ENCODE measurements at places on chromosomes 1 and 21. TPM values are rescaled to one million over a fixed set of nuclear protein-coding genes. Genes with fewer than 3 reads are reported as not detected.

DNA sequence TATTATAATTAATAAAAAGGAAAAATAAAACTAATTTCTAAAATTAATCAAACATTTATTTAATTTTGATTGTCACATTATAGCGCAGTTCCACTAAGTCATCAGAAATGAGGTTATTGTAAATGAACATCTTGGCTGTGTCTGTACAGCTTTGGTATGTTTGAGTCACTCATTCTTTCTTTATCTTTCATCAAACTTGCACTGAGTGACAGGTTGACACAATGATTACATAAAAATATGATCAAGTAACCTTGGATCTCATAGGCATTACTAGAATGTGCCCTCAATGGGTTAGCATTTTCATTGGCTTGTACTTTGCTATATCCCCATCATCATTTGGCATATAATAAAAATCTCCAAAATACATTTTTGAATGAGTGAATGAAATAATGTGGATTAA lies 1353.2 kb upstream of the ADGRL2 start:
- no peak overlapping the region for H3K27ac ChIP-seq
- no peak for DNase-seq
- no peaks in the 10 kb centered on the region for H3K4me1 ChIP-seq
- no peak overlapping the region for H3K4me3 ChIP-seq
- no peaks in the 10 kb centered on the region for H3K36me3 ChIP-seq

DNA sequence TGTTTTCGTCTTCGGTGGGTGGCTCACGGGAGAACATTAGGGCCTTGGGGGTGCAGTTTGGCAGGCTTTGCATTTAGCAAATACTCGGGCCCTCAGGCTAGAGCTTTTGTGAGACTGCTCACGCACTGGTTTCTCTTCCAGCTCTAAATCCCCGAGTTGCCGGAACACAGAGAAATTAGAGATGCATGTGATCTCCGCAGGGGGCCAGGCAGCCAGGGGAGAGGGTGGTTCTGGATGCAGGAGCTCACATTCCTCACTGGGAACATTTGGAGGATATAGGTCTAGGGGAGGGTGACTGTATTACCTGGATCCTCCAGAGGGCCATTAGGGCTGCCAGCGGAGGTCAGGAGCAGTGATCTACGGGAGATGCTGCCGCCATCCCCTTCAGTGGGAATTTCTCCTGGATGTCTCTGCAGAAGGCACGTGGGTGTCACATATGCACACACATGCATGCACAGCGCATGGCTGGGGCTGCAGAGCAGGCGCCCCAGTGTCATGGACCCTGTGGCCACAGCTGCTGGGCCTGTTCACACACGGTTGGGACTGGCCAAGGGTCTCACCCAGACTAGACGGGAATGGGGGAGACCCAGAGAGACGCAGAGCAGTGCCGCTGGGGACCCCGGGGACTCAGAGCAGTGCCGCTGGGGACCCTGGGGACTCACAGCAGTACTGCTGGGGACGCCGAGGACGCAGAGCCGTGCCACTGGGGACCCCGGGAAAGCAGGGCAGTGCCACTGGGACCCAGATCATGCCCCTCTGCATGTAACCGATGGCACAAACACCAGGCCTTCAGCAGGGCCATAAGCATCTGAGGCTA lies 258.7 kb downstream of the CAMTA1 start:
- no peaks in the 10 kb centered on the region for H3K36me3 ChIP-seq
- H3K4me1 ChIP-seq = no peaks in the 10 kb centered on the region
- H3K27me3 ChIP-seq = no peaks in the 10 kb centered on the region
- H3K4me3 ChIP-seq = no peak overlapping the region
- no peak for DNase-seq
- no peak overlapping the region for H3K27ac ChIP-seq

DNA sequence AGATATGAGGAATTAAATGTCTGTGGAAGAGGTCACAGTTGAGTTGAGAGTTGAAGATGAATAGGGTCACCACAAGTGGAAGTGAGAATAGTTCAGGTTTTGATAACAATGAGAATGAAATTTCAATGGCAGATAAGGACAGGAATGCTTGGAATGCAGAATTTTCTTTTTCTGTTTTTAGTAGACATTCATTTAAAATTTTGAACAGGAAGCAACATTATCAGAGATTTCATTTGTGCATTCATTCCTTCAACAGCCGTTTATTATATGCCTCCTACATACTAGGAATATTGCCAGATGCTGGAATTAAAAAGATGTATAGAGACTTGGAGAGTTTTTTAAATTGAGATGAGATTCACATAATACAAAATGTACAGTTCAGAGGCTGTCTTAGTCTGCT lies 126.8 kb downstream of the ITSN1 start:
- no peak for DNase-seq
- no peak overlapping the region for H3K27ac ChIP-seq
- no peaks in the 10 kb centered on the region for H3K36me3 ChIP-seq
- H3K4me3 ChIP-seq = no peak overlapping the region
- no peaks in the 10 kb centered on the region for H3K4me1 ChIP-seq
- no peaks in the 10 kb centered on the region for H3K27me3 ChIP-seq

- DNase-seq = peak; percentile 18
- H3K27ac ChIP-seq = no peak overlapping the region
- no peaks in the 10 kb centered on the region for H3K4me1 ChIP-seq
- H3K27me3 ChIP-seq = no peaks in the 10 kb centered on the region
- H3K4me3 ChIP-seq = no peak overlapping the region
These were observed 195.9 kb downstream of the TOMM20 start for GRCh38 chr1:234932511-234933430.

DNA sequence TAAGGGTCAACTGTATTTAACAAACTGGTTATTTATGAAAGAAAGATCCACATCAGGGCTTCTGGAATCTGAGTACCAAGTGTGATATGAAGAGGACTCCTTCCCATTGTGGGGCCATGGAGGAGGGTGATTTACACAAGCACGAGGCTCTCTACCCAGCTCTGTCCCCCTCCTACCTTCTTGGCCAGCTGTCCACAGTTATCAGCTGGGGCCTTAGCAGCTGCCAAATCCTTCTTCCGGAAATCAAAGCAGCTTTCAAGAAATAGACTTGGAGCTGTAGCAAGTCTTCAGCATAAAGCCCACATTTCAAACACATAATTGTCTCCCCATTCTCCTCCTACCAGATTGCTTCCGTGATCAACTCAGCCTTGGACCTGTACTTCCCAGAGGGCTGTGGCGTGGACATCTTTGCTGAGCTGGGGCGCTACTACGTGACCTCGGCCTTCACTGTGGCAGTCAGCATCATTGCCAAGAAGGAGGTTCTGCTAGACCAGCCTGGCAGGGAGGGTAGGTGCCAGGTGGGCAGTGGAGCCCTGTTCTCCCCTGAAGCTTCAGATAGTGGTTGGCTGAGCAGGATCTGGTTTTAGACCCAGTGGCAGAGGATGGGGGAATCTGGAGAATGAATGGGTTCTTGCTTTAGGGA lies 15.5 kb downstream of the AZIN2 start:
- H3K4me1 ChIP-seq = no peaks in the 10 kb centered on the region
- DNase-seq = no peak
- no peak overlapping the region for H3K4me3 ChIP-seq
- no peak overlapping the region for H3K27ac ChIP-seq
- no peaks in the 10 kb centered on the region for H3K36me3 ChIP-seq

DNA sequence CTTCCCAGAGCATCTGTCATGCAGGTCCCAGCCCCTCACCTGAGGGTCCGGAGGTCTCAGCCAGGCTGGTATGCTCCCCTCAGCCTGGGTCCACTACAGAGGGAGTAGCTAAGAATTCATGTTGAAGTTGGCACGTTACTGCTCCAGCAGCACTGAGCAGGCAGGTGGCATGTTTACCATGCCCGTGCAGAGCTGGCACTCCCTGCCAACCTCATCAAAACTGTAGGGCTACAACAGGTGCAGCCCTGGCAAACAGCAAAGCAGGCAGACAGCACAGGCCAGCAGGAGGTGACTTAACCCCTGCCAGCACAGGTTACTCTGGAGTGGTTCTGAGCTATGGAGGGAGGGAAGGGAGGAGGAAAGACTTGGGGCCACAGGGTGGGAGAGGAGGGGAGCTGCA lies 46.4 kb downstream of the NUAK2 start:
- H3K27ac ChIP-seq = no peak overlapping the region
- H3K4me1 ChIP-seq = peaks cover 8% of the 10 kb centered on the region
- H3K4me3 ChIP-seq = no peak overlapping the region
- H3K36me3 ChIP-seq = no peaks in the 10 kb centered on the region

- H3K27me3 ChIP-seq = no peaks in the 10 kb centered on the region
- no peaks in the 10 kb centered on the region for H3K36me3 ChIP-seq
- no peak overlapping the region for H3K4me3 ChIP-seq
- no peak for DNase-seq
- no peak overlapping the region for H3K27ac ChIP-seq
These were observed 3.7 kb upstream of the ACADM start for GRCh38 chr1:75720820-75721219.

DNA sequence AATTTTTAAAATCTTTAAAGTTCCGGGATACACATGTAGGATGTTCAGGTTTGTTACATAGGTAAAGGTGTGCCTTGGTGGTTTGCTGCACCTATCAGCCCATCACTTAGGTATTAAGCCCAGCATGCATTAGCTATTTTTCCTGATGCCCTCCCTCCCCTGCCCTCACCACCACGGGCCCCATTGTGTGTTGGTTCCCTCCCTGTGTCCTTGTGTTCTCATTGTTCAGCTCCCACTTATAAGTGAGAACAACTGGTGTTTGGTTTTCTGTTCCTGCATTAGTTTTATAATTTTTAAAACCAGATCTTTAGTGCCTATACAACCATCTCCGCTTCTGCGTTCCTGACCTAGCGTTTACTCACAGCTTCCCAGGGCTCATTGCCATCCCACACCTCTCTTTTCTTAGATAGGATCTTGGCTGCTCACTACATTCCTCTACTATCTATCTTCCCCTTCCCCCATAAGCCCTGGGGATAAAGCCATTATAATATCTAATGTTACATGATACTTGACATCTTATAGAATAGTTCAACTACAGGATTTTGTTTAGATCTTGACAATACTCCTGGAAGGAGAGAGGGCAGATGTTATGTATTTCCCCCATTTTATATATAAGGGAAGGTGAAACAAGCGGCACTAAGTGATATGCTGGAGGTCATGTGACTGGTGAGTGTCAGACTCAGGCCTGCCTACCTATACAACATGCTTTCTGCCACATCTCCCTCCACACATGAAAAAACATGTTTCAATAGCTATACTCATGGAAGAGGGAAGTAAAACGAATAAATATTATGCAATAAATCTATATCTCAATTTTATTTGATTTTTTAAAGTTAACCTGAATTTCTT lies 52.3 kb upstream of the DNAJC6 start:
- H3K27ac ChIP-seq = no peak overlapping the region
- no peak overlapping the region for H3K4me3 ChIP-seq
- H3K27me3 ChIP-seq = no peaks in the 10 kb centered on the region
- H3K36me3 ChIP-seq = no peaks in the 10 kb centered on the region

- H3K4me3 ChIP-seq = no peak overlapping the region
- H3K27me3 ChIP-seq = no peaks in the 10 kb centered on the region
- DNase-seq = no peak
- no peaks in the 10 kb centered on the region for H3K4me1 ChIP-seq
These were observed 12.4 kb downstream of the SLC1A7 start for GRCh38 chr1:53129891-53130597.

DNA sequence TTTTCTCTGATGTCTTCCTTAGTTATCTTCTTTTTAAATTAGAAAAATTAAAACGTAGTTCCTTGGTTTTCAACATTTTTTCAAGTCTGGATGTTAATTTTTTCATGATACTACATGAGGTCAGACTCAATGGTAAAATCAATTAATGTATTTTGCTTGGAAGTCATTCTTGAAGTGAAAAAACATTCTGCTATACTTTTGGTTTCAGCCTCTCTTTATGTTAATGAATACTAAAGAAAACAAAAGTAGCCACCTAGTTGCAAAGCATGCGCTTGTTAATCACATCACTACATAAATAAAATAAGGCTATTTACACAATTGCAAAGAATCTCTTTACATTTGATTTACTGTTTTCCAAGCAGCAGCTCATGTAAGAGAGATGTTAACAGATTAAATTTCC lies 170.4 kb downstream of the LIPI start:
- no peak overlapping the region for H3K4me3 ChIP-seq
- no peak for DNase-seq

- no peaks in the 10 kb centered on the region for H3K4me1 ChIP-seq
- H3K36me3 ChIP-seq = no peaks in the 10 kb centered on the region
- H3K27ac ChIP-seq = no peak overlapping the region
These were observed 42.8 kb downstream of the UBASH3A start for GRCh38 chr21:42446531-42446930.

GRCh38 chr1:20660847-20661206 lies 342 bp downstream of the DDOST start:
- no peak for DNase-seq
- H3K4me3 ChIP-seq = peak overlapping the region; percentile 96
- no peaks in the 10 kb centered on the region for H3K4me1 ChIP-seq
- peaks cover 15% of the 10 kb centered on the region for H3K36me3 ChIP-seq

DNA sequence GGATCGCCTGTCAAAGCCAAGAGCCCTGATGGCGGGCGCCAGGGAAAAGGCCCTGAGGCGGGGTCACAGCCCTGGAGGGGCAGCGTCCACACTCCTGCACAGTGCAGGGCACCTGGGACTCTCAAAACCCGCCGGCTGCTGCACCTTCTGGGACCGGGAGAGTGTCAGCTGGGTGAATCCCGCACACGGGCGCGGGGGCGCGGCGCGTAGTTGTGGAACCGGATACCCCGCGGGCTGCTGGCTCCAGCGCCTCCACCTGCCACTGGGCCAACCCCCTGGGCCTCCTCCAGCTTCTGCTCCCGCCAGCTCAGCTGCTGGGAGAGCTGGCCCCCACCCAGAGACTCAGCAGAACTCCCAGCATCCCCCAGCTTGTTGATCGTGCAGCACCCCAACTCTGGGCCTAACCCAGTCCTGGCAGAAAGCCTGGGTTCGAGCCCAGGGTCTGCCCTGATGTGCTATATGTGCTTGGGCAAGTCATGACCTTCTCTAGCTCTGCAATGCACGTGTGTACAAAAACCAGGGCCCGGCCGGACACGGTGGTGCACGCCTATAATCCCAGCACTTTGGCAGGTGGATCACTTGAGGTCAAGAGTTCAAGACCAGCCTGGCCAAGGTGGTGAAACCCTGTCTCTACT lies 33.8 kb downstream of the NECAP2 start:
- H3K27ac ChIP-seq = no peak overlapping the region
- H3K4me1 ChIP-seq = no peaks in the 10 kb centered on the region
- no peaks in the 10 kb centered on the region for H3K36me3 ChIP-seq
- H3K27me3 ChIP-seq = no peaks in the 10 kb centered on the region
- H3K4me3 ChIP-seq = no peak overlapping the region

DNA sequence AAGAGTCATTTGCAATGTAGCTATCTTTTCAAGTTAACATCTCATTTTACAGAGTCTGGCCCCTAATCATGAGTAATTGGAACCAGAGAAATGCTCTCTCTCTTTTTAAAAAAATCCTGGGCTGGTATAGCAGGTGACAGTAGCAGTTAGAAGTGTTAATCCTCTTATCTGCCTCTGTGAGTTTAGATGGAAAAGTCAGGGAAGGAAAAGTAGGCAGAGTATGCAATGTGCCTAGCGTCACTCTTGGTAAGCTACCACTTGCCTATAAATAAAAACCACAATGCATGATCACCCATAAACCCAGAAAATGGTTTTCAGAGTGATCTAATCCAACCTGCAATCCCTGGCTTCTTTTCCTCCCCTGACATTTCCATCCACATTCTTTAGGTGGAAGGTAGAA lies 43.2 kb downstream of the UTP25 start:
- no peaks in the 10 kb centered on the region for H3K4me1 ChIP-seq
- no peaks in the 10 kb centered on the region for H3K27me3 ChIP-seq
- H3K4me3 ChIP-seq = no peak overlapping the region
- H3K36me3 ChIP-seq = no peaks in the 10 kb centered on the region
- no peak for DNase-seq

The ATP6V1G3 gene
- not detected for total RNA-seq

The TSPAN1 gene
- total RNA-seq = 1,136 TPM

The CHI3L2 gene
- 0.49 TPM for total RNA-seq

The TMEM82 gene
- total RNA-seq = 11.5 TPM

The ZNF648 gene
- not detected for total RNA-seq

The CYYR1 gene
- total RNA-seq = 5.5 TPM

Measured in colonic mucosa (tissue), 4 donors.